Effector CD4-positive, alpha-beta T cell (primary cell): ENCODE measurements at places on chromosomes 3 and 15.

DNA sequence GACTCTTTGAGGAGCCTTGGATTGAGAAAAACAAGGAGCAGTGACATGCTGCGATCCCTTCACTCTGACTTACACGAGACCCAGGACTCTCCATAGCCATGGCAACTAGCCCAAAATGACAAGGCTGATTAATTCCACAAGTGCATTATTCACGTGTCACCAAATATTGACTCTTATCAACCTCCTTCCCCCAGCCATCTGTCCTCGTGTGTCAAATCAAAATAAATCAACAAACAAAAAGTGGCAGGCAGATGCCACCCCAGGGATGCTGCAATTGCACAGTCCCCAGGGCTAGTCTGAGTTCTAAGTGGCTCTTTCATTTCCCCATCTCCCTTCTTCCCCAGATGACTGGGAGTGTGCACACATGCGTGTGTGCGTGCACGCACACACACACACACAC lies 104.9 kb downstream of the AQP9 start:
- DNase-seq = no peak

GRCh38 chr3:155323063-155323666 lies 29.7 kb upstream of the STRIT1 start:
- DNase-seq = no peak

DNA sequence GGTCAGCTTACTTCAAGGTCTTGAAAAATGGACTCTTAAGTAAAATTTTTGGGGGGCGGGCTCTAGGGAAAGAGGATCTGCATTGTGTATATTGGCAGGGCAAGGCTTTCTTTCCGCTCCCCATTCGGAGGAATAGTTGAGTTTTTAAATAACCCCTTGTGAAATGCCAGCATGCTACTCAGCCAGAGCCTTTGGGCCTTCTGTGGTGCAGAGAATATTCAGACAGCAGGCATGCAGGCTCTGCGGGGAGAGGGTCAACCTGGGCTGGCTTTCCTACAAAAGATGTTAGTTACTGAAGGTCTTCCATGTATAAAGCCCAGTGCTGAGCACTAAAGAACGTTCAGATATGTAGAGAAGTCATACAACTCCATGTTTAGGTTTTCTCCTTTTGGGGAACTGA lies 40.6 kb downstream of the ADAMTSL3 start:
- DNase-seq = no peak

DNA sequence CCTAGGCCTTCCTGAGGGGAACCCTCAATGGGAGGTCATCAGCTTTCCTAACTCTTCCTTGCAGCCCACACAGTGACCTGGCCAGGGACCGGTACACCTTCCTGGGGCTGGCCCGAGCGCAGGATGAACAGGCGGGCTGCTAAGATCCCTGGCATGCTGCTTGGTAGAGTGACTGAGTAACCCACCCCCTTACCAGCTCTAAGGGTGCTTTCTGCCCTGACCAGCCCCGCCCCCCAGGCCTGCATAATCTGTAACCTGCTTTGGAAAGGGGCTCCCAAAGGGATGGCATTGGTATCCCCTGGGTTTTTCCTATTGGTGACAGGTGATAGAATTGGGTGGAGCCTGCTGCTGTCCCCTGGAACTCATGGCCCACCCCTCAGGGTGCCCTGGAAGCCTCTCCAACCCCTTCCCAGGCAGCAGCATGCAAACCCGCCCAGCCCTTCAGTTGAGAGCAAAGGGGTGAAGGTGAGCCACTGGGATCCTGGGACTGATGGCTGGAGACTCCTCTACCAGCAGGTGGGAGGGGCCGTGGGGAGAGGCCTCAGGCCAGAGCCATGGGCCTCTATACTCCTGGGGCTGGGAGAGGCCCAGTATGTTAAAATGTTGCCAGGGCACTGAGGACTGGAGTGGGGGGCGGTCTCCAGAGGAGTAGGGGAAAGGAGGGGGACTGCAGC lies 11.1 kb upstream of the KIF7 start:
- DNase-seq = no peak

- no peak for DNase-seq
These were observed 4.4 kb downstream of the GXYLT2 start for GRCh38 chr3:72892081-72892775.

- no peak for DNase-seq
These were observed 30.9 kb upstream of the PYDC2 start for GRCh38 chr3:191430103-191430502.

DNA sequence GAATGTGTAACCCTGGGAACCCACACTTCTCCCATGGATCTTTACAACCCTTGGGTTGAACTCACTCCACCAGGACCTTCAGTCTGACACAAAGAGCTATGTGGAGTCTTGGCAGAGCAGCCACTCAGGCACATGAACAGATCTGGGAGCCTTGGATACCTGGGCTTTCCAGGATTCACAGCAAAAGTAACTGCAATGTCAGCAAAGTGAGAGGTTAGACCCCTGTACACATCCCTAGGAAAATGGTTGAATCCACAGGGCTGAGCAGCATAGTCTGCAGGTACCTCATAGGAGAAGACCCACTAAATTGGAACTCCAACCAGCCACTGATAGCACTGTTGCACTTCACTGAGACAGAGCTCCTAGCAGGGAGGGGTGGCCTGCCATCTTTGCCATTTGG lies 59.6 kb downstream of the ILDR1 start:
- no peak for DNase-seq

DNA sequence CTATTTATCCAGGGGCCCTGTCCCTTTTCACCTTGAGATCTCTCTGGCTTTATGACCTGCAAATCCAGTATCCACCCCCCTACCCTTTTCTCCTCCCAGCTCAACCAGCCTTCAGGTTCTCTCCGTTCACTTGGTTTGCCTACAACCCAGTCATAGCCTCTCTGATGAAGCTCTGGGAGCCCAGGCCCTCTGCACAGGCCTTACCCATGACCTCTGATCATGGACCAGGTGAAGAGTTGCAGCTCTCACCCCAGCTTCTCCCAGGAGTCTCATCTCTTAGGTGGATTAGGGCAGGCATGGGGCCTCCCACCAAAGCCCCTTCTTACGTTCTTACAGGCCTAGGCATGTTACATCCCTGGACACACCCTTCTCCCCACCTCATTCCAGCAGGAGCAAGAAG lies 59.8 kb downstream of the EXOG start:
- no peak for DNase-seq

DNA sequence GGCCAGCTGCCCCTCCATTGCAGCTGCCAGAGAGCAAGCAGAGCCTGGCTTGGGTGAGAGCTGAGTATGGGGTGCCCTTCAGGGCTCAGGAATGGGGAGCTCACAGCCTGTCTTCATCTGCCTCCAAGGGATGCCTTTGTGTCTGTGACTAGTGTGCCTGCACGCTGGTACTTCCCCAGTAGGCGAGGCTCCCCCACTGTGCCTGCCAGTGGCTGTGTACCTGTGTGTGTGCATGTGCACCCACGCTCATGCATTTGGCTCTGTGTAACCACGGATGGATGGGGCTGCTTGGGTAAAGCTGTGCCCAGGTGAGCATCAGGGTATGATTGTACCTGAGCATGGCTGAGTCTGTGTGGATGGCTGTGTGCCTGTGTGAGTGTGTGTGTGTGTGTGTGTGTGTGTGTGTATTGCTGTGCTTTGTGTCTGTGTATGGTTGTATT lies 2.3 kb upstream of the GRM2 start:
- DNase-seq = no peak

DNA sequence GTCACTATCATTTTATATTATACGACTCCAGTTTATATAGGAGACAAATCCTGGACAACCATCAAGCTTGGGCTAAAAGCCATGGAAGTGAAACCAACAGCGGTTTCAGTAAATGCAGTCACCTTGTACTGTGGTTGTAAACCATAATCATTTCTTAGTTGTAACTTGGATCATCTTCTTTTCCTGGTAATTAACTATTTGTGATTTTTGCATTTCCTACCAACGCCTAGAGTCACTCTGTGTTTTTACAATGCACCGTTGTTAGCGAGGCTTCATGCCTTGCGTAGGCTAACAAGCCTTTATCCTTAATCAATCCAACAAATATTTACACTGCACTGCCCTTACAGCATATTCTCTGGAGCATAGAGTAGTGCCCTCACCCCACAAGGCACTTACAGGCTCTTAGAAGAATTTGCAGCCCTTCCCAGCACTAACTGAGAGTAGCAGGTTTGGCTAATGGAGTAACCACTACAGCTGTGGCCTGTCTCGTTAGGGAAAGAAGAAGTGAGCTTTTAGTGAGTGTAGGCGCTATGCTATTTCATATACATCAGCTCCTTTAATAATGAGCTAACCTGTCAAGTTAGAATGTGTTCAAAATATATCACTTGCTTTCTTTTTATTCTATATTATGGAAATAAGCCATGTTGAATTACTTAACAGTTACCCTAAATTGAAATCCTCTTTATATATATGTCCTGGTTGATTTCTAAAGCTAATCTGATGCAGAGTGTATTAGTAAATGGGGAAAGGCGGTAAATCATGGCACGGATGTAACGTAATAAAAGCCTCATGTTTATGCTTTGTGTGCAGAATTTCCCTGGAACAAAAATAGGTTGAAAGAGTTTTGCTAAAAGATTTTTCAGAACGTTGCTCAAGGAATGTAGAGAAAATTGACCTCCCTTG lies 62.8 kb downstream of the ABHD2 start:
- DNase-seq = no peak

DNA sequence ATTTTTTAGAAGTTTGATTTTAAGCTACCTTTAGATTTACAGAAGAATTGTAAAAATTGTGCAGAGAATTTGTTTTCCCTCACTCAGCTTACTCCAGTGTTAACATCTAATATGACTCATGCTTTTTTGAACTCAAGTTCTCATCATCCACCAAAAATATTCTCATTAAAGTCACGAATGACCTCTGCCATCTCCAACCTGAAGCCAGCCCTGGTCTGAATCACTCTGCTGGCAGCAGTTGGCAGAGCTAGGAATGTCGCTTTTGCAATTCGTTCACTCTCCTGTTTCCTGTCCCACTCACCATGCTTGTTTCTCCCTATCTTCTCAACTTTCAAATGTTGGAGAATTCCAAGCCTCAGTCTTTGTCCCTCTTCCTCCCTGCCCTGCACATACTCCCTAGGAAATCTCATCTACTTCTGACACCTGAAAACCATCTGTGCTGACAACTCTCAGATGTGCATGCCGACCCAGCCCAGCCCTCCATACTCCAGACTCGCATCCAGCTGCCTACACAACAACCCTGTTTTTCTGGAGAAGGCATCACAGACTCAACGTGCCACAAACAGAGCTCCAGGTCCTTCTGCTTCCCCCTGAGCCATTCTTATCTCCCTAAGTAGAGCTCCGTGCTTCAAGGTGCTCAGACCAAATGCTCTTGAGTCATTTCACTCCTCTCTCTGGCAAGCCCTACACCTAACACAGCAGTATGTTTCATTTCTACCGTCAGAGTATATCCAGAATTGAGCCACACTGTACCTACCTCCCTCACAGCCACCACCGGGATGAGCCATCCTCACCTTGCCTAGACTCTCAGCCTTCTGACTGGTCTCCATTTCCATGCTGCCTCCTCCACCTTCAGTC lies 24.9 kb downstream of the PRR23E start:
- no peak for DNase-seq

DNA sequence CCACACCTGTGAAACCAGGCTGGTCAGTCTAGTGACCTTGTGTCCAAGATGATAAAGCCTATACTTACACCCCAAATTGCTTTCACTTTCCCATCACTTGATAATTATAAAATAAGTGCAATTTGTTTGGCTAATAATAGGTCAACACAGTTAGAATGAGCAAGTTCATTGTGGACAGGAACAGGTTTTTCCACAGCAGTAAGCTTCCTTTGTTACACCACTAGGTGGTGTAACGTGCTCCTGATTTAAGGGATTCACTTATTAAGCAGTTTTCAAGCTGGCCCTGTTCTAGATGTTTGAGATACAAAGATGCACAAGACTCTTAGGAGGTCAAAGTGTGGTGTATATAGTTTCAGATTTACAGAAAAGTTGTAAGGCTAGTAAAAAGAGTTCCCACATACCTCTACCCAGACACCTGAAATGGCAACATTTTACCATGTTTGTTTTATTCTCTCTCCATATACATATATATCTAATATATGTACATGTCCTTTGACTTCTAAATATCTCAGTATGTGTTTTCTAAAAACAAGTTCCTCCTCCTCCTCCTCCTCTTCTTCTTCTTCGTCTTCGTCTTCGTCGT lies 6.8 kb upstream of the MFSD1 start:
- no peak for DNase-seq

- no peak for DNase-seq
These were observed 2.3 kb downstream of the PLXND1 start for GRCh38 chr3:129603991-129604749.

GRCh38 chr3:58190291-58190690 lies 20.5 kb downstream of the DNASE1L3 start:
- no peak for DNase-seq

DNA sequence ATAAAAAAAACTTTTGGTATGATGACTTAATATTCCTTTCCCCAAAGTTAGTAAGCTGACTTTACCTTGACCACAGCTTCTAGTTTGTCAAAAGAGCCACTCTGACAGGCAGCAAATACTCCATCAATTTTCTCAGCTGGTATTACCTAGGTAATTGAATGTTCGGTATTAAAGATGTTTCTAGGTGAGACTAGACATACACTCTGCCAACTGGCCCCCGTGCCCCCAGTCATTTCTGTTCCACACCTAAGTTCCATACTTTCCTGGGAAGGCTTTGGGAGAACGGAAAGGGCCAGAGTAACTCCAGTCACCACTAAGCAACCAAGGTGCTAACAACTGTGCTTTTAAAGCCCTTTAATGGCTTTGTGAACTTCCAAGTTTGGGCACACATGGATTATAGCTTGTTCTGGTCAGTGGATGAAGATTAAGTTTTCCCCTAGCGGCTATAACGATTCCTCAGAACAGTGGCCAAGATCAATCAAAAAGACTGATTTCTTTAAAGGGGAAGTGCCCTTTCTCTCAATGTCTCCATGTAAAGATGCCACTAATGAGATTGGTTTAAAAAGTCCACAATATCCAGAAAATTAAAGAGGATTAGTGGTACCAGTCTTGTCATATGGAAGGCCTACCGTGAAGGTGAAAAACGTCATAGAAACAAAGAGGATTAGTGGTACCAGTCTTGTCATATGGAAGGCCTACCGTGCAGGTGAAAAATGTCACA lies 7.0 kb downstream of the EIF4A2 start:
- DNase-seq = no peak

DNA sequence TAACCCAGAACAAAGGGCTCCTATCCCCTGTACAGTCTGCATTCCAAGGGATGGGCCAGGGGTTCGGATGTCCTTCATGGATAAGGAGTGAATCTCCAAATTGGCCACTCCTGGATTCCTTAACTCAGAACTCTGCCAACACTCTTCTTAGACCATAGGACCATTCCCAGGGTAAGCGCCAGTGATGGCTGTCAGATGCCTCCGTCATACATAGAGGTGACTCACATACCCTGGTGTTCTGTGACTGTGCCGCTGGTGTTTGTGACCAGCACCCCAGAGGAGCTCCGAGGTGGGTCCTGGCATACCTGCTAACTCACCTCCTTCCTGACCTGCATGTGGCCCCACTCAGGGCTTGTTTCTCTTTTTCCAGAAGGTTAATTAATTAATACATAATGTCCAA lies 134.7 kb downstream of the KLF13 start:
- DNase-seq = no peak

- DNase-seq = no peak
These were observed 84.6 kb upstream of the CDV3 start for GRCh38 chr3:133488785-133489367.

- no peak for DNase-seq
These were observed 445 bp downstream of the EFCAB12 start for GRCh38 chr3:129428007-129428375.

GRCh38 chr15:72184165-72184811 lies 13.3 kb downstream of the GRAMD2A start:
- DNase-seq = no peak
